ENCODE measurements at places on chromosomes 16 and 17.

- DNase-seq = no peak
These were observed 34.8 kb upstream of the LITAF start for GRCh38 chr16:11621539-11621919.

GRCh38 chr16:15665107-15665506 lies 15.1 kb downstream of the NDE1 start:
- no peak for DNase-seq

DNA sequence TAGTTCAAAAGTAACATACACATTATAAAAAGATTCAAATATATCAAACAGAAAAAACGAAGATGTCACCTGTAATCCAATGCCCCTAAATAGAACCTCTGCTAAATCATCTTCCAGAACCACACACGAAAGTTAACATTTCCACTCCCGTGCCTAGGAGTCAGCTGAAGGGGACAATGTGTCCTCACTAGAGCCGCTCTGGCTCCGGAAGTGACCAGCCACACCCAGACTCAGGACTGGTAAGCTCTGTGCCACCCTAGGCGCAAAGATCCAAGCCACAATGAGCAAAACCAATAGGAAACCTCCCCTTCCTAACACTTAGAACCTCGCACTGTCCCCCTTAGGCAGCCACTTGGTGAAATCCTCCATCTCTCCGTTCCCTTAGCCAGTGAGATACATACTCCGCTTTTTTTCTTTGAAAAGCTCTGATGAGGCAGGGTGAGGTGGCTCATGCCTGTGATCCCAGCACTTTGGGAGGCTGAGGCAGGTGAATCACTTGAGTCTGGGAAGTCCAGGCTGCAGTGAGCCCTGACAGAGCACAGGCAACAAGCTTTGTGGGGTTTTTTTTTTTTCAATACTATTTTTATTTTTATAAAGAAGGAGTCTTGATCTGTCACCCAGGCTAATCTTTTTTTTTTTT lies 11.8 kb downstream of the CTRB1 start:
- no peak for DNase-seq

DNA sequence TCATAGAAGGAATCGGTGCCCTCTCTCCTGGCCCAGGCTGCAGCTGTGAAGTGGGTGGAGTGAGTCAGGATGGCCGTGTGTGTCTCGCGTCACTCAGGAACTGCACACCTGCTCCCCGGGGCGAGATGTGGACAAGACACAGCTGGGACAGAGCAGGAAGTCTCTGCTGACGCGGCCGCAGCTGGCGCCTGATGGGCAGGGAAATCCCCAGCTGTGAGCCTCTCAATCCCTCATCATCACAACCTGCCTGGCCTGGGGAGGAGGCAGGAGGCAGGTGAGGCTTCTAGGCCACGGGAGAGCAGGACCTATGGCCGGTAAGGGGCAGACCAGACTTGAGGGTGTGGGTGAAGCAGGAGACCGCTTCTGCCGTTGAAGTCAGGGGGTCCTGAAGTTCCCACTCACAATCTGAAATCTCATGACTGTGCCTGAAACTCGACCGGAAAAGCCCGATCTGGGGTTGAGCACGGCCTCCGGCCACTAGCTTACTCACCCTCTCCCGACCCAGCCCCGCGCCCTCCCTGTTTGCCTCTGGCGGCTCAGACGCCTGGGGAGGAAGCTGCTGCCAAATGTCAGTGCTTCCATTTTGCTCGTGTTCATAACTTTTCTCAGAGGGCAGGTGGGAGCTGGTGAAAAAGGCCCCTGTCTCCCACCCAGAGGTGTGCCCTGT lies 1.1 kb upstream of the TRPV3 start:
- peak; percentile 36 for DNase-seq

DNA sequence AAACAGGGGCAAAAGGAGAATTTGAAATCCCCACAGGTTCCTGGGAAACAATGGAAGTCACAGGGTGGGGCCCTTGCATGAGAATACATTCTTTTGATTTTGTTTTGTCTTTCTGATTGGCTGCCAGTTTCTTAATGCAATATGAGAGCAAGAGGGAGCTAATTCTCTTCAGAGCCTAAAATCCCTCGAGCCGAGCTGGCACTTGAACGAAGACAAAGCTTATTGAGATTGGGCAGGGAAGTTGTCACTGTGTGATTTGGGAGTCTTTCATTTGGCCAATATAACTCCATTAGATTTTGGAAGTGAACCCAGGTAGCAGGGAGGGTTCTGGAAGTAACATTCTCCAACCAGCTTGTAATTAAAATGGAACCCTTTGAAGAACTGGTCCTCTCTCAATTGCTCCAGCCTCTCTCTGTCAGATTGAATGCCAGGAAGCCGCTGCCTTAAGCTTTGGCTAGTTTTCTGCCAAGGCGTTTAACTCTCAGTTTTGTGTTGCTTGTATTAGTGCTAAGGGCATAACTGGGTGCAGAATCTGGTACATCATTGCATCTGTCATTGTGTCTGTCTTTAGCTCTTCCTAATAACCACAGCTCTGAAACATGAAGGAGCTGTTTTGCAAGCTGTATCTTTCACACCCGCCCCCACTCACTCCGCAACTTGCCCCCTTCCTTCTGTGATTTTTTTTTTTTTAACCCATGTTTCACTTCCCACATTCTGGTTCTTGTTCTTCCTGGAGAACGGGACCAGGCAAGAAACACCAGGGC lies 272.0 kb downstream of the MAF start:
- no peak for DNase-seq

DNA sequence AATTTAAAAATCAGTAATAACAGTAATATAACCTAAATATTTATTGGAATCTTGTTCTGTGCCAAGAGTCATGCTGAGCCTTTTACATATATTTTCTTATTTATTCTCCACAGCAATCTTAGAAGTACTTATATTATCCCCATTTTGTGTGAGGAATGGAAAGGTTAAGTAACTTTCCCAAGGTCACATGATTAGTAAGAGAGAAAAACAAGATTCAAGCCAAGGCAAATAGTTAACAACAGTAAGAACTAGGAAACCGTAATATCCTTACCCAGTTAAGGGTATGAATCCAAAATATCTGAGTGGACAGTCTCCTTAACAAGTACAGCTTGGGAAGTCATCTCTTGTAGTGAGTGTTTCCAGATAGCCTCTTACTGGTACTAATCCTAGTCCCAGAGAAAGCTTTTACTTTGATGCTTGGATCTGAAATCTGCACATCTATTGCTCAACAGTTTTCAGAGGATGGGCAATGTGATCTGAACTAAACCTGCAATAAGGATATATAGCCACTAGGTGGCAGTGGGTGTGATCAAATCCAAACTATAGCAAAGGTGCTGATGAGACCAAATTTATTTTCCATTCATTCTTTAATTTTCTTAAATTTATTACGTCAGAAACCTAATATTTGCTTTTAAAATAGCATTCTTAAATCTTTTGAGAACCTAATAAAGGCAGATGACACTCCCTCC lies 23.3 kb downstream of the SHISA6 start:
- DNase-seq = peak; percentile 17

DNA sequence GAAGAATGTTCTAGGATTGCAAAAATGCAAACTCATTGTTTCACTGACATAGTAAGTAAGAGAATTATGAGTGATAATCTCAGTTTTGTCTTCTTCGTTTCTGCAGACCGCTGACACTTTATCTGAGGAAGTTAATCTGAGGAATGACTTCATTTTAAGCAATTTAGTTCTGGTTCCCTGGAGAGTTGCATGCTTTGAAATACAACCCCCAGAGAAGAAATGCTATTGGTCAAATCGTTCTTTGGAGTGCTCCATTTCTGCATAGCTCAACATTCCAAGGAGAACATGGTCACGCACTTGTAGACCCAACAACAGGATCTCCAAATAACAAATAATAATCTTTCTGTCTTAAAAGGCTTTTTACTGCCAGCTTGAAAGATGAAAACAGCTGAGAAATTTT lies 427.1 kb downstream of the GRIN2A start:
- DNase-seq = no peak

DNA sequence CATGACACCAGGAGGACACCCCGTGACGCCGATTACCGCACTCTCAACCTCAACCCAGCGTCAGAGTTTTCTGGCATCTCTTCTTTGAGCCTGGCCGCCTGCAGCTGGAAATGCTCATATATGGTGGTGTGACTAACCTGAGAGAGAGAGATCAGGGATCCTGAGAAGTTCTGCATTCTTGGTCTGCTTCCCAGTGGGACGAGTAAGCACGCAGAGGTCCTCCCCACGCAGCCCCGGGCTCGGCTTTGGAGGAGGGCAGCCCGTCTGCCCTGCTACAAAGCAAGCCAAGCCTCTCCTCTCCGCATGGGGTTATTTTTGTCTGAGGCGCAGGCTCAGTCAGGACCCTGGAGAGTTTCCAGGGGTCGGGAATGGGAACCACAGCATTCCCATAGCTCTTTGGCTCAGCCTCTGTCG lies 16.5 kb downstream of the CRISPLD2 start:
- DNase-seq = peak; percentile 99
